Mucosa of descending colon (tissue), 3 donors: ENCODE measurements at places on chromosomes 13 and 19.

DNA sequence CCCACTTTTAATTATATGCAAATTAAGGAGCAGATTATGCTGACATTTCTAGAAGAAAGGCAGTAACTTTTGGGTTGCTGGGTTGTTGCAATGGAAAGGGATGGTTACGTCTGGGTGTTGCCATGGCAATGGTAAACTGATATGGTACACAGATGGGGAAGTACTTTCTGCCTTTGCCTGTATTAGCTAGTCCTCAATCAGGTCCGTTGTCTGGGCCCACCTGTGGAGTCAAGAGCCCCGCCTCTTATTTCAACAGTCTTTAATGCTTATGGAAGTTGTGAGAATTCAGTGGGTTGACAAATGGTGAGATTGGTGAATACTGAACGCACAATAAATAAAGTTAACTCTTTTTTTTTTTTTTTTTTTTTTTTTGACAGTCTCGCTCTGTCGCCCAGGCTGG, 30.6 kb upstream of the DPP9 start:
- no peak for DNase-seq

GRCh38 chr13:31168736-31169135, 7.0 kb upstream of the HSPH1 start:
- peak; percentile 78 for DNase-seq

- DNase-seq, result peak; percentile 65
Measured at GRCh38 chr19:6739883-6740588, 556 bp downstream of the TRIP10 start.

DNA sequence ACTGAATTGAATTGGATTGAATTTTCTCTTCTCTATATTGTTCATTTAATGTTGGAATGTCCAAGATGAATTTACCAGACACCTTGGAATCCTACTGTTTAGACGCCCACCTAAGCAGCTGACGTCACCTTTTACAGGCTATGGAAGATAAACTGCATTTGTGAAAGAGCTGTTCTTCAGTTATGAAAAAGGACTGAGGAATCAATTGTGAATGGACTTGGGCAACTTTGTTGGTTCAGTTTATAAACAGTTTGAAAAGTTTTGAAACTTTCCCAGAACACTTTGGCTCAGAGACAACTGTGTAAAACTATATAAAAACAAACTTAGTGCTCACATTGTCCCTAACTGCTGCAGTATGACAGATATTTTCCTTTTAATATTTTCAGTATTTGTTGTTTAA, 590.8 kb upstream of the SPRY2 start:
- DNase-seq, result no peak

GRCh38 chr13:49450105-49450819, 6.2 kb downstream of the SETDB2 start:
- DNase-seq, result no peak

DNA sequence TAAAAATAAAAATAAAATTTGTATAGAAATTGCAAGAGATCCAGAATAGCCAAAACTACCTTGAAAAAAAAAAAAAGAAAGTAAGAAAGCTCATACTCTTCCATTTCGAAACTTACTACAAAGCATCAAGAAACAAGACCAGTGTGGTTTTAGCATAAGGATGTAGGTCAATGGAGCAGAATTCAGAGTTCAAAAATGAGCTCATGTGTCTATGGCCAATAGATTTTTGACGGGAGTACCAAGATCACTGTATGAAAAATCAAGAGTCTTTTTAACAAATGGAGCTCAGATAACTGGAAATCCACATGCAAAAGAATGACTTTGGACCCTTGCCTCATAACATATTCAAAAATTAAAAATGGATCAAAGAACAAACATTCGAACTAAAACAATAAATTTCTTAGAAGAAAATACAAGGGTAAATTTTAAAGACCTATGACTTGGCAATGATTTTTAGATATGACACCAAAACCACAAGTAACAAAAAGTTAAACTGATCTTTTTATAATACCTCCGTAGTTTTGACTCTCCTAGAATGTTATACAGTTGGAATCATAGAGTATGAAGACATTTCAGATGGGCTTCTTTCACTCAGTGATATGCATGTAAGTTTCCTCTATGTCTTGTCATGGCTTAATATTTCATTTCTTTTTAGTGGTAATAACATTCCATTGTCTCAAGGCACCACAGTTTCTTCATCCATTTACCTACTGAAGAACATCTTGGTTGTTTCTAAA, 43.2 kb downstream of the KLF12 start:
- no peak for DNase-seq

DNA sequence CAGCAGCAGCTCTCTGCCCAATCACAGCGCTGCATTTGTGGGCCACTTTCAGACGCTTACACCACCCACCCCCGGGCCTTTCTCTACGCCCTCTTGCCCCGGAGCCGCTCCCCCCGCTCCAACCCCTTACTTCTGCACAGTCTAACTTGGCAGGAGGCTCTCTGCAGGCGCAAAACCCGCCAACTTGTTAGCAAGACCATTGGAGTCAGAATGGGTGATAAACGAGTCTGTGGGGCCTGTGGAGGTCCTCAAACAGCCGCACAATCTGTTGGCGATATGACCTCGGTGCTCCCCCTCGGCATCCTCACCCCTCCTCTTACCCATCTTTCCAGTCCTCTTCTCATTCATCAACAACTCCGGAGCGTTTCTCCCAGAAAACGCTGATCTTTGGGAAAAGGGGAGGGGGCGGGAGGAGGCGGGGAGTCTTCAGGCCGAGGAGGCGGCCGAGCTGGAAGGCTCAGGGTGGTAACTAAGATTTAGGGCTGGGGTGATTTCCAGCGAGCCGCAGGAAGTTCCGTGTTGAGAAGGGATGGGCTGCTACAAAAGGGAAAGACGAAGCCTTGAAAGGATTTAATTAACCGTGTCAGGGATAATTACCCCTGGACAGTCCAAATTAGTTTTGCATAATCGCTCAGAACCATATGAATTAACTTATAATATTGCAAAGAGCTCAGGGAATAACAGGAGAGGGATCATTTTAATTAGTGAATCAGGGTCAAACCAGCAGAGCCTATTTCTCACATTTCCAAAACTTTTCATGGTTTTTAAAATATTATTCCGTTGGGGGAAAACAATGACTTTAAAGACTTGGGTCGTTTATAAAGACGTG, 4.1 kb downstream of the SOX21 start:
- DNase-seq, result no peak

GRCh38 chr19:18253716-18254115, 20.5 kb downstream of the IQCN start:
- DNase-seq, result peak; percentile 70

GRCh38 chr19:41936416-41936850, 8.2 kb upstream of the ERFL start:
- DNase-seq, result no peak

GRCh38 chr19:31424861-31425620, 75.8 kb upstream of the TSHZ3 start:
- DNase-seq, result no peak

- DNase-seq, result no peak
Measured at GRCh38 chr13:58955546-58956385, 1208.0 kb downstream of the DIAPH3 start.
